ENCODE measurements at places on chromosomes 7 and 10. TPM values are rescaled to one million over a fixed set of nuclear protein-coding genes. Genes with fewer than 3 reads are reported as not detected.

Gene GNAT3
- not detected for total RNA-seq

Gene ACADSB
- total RNA-seq, result 35.7 TPM

DNA sequence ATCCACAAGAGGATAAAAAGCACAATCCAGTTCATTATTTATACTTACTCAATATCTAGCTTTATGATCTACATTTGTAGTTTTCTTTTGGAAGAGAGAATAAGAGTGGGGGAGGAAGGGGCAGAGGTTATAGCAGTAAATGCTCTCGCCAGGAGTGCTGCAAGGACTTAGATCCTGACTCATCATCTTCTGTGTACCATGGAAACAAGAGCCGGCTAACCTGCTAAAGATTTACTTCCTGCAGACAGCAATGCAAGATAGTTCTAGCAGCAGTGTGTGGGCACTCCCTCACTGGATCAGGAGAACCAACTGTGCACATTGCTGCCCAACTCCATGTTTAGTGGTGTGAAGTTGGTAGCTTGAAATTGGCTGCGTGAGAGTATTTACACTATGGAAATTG is 47.7 kb upstream of the TRIL start:
- H3K4me1 ChIP-seq, result no peaks in the 10 kb centered on the region
- H3K36me3 ChIP-seq, result no peaks in the 10 kb centered on the region
- no peaks in the 10 kb centered on the region for H3K27me3 ChIP-seq
- DNase-seq, result no peak
- H3K27ac ChIP-seq, result no peak overlapping the region
- H3K4me3 ChIP-seq, result no peak overlapping the region

GRCh38 chr10:65620404-65621048 is 1305.3 kb upstream of the LRRTM3 start:
- no peaks in the 10 kb centered on the region for H3K4me1 ChIP-seq
- H3K27ac ChIP-seq, result no peak overlapping the region
- no peaks in the 10 kb centered on the region for H3K36me3 ChIP-seq

- no peak overlapping the region for H3K4me3 ChIP-seq
- no peak for DNase-seq
- no peak overlapping the region for H3K27ac ChIP-seq
- H3K27me3 ChIP-seq, result no peaks in the 10 kb centered on the region
Observed at GRCh38 chr10:79042639-79043411, 25.9 kb upstream of the ZMIZ1 start.

- H3K27me3 ChIP-seq, result no peaks in the 10 kb centered on the region
- DNase-seq, result no peak
Observed at GRCh38 chr7:157482025-157482424, 145.2 kb downstream of the DNAJB6 start.

Measured in CD4-positive, alpha-beta memory T cell (primary cell).